ENCODE measurements at places on chromosomes 11 and 22.

DNA sequence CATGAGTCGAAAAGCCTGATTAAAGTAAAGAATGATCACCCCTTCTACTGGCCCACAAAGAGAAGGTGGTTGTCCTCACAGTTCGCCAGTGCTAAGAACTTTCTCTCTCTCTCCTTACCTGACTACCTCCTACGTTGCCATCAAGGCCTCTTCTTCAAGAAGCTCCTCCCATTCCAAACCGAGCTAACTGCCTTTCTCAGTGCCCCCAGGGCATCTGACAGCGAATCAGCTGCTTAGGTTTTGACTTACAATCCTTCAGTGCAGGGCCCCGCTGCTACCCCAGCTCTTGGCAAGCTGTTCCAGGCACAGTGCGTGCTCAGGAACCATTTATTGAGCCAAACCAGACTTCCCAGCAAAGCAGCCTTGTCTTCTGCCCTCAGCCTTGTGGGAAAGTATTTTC, 5.8 kb downstream of the VSTM5 start:
- H3K4me1 ChIP-seq: no peaks in the 10 kb centered on the region
- H3K36me3 ChIP-seq: no peaks in the 10 kb centered on the region
- no peaks in the 10 kb centered on the region for H3K27me3 ChIP-seq
- H3K4me3 ChIP-seq: no peak overlapping the region

DNA sequence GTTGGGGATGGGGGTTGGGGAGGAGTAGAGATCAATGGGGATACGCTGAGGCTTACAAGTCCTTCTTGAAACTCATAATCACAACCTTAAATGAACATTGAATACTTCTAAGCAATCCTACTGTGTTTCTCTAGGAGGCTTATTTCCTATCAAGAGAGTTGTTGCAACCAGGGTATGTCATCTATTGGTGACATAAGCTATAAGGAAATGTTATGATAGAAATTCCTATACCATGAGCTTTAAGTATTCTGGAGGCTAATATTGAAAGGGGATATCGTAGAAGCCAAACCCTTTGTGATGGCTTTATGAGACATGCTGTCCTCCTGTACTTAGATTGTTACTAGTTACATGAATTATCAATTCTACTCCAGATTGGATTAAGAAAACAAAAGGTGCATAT, 72.9 kb downstream of the DKK3 start:
- no peaks in the 10 kb centered on the region for H3K27me3 ChIP-seq
- DNase-seq: no peak
- H3K27ac ChIP-seq: no peak overlapping the region
- H3K4me1 ChIP-seq: no peaks in the 10 kb centered on the region
- H3K4me3 ChIP-seq: no peak overlapping the region
- H3K36me3 ChIP-seq: peaks cover 68% of the 10 kb centered on the region

GRCh38 chr11:32400670-32401369, 34.5 kb downstream of the WT1 start:
- no peaks in the 10 kb centered on the region for H3K36me3 ChIP-seq
- H3K27me3 ChIP-seq: peaks cover 11% of the 10 kb centered on the region
- no peaks in the 10 kb centered on the region for H3K4me1 ChIP-seq
- no peak overlapping the region for H3K4me3 ChIP-seq
- no peak overlapping the region for H3K27ac ChIP-seq
- DNase-seq: peak; percentile 75

DNA sequence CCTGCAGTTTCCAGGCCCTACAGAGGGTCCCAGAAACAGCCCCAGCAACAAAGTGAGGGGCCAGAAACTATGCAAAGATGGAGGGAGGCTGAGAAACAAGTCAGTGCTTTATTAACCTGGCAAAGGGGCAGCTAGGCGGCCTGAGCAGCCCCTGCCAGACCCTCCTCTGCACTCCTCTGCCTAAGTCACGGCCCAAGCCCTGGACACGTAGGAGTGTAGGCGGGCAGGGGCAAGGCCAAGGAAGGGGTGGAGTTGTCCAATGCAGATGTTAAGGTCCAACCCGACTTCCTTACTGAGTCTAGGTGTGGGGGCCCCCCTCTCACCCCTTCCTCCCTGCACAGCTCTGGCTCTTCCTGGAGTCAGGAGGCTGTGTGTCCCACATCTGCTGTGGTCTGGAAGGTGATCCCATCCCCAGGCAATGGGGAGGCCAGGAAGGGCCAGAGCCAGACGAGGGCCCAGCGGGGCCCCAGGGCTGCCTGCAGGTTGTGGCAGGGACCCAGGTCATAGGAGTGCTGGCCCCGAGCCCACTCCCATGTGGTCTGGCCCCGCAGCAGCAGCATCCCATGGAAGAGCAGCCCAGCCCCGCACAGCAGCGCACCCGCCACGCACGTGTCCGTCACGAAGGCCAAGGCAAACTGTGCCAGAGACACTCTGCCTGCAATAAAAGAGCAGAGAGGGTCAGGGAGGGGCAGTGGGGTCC, 6.5 kb downstream of the ZDHHC24 start:
- DNase-seq: no peak
- peak overlapping the region; percentile 2 for H3K27ac ChIP-seq

DNA sequence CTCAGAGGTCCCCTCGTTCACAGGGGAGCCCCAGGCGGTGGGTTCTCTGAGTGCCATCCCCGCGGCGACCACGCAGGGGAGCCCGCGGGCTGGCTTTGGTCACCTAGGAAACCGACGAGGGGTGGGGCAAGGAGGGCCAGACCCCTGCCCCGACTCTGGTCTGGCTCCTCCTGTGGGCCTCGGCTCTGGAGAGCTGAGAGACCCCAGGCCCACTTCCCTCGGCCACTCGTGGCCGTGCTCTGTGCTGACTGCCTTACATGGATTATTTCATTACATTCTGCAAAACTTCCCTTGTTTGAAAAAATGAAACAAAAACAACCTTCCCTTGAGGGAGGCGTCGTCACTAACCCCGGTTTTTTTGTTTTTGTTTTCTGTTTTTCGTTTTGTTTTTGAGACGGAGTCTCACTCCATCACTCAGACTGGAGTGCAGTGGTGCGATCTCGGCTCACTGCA, 15.1 kb upstream of the CYTH4 start:
- no peaks in the 10 kb centered on the region for H3K27me3 ChIP-seq
- H3K4me1 ChIP-seq: no peaks in the 10 kb centered on the region
- no peak overlapping the region for H3K27ac ChIP-seq

DNA sequence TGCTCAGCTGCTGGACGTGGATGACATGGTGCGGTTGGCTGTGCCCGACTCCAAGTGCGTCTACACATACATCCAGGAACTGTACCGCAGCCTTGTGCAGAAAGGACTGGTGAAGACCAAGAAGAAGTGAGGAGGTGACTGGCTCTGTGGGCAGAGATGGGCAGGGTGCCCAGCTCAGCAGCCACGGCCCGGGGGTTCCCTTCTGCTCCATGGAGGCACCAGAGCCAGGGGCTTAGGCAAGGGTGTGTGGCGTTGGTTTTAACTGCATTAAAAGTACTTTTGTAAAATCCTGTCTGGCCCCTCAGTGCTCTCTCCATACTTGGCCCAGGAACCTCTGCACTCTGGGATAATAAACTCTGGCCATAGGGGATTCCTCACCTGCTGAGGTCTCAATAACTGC, 12.6 kb downstream of the SMTNL1 start:
- no peaks in the 10 kb centered on the region for H3K27me3 ChIP-seq
- no peaks in the 10 kb centered on the region for H3K4me1 ChIP-seq
- peak overlapping the region; percentile 54 for H3K27ac ChIP-seq
- H3K36me3 ChIP-seq: peaks cover 29% of the 10 kb centered on the region

- no peak for DNase-seq
- H3K36me3 ChIP-seq: no peaks in the 10 kb centered on the region
- no peaks in the 10 kb centered on the region for H3K27me3 ChIP-seq
Observed at GRCh38 chr11:47391077-47391583, 12.8 kb upstream of the SPI1 start.

DNA sequence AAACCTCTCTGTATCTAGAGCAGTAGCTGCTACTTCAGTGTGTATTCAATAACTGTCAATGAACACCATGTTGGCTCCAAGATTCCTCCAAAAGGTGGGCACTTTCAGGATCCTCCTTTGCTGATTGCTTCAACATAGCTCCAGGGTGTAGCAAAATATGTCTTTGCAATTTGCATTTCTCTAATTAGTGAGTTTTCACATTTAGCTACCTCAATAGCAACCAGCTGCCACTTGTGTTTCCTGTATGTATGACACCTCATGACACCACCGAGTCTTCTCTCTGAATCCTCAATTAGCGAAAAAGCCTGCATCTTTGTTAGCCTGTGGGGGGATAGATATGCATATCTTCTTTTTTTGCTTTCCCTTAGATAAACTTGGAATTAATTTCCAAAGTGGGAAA, 898.3 kb upstream of the FAT3 start:
- no peaks in the 10 kb centered on the region for H3K4me1 ChIP-seq
- no peaks in the 10 kb centered on the region for H3K27me3 ChIP-seq
